T-helper 2 cell treated with Interferon-gamma antibody and Interleukin-4, amounts not matched to agents 5 μg/mL and 100 μg/mL, for 36 hours (primary cell): ENCODE measurements at places on chromosomes 5 and 9.

DNA sequence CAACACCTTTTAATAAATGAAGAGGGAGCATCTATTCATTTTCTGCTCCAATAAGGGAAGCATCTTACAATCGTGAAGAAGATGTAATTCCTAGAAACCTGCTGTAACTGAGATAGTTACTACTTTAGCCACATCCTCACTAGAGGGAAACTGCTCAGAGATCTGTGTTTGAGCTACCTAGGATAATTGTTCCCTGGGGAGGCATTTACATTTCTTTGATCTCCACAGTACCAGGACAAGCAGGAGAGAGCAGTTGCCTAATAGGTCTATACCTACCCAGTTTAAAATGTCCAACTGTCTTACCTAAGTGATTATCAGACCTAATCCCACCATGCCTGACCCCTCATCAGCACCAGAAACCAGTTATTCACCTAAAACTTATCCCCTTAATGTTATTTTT is 196.9 kb downstream of the TUSC1 start:
- no peak overlapping the region for H3K4me3 ChIP-seq
- H3K27me3 ChIP-seq, result no peaks in the 10 kb centered on the region
- H3K36me3 ChIP-seq, result no peaks in the 10 kb centered on the region
- no peak overlapping the region for H3K27ac ChIP-seq
- no peaks in the 10 kb centered on the region for H3K4me1 ChIP-seq

GRCh38 chr5:156963125-156963524 is at the start of gene TIMD4:
TSS of gene TIMD4 (minus strand) at chr5:156963226. CDS start at chr5:156963198, 28 bp downstream.
- H3K36me3 ChIP-seq, result no peaks in the 10 kb centered on the region
- no peak within 1 kb of the TSS for H3K4me3 ChIP-seq
- H3K4me1 ChIP-seq, result peaks cover 4% of the 10 kb centered on the region
- no peaks in the 10 kb centered on the region for H3K27me3 ChIP-seq

DNA sequence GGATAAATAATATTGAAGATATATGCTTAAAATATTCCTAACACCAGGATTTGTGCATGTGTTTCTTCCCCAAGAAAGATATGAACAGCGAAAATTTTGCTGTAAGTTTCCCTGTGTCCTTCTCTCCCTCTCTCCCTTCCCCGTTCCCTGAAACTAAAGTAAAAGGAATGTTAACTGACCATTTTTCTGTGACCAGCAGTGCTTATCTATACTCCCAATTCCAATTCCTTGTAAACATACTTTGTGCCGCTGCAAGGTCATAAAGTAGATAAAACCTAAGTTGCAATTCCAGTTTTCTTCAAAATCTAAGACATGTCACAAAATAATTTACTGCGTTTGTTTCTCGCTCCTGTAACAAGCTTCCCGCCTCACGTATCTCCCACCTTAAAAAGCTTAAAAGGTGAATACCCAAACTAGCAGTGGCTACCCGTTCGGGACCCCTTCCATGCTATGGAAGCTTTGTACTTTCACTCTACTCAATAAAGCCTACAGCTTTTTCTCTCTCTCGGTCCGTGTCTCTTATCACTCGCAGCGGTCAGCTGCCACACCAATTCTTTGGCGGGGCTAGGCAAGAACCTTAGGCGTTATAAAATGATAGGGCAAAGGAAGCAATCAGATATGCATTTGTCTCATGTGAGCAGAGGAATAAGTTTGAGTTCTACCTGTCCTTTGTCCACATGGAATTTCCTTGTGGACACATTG is 1798.0 kb downstream of the EFNA5 start:
- H3K27me3 ChIP-seq, result no peaks in the 10 kb centered on the region
- no peak for DNase-seq
- no peak overlapping the region for H3K27ac ChIP-seq
- no peaks in the 10 kb centered on the region for H3K4me1 ChIP-seq
- no peaks in the 10 kb centered on the region for H3K36me3 ChIP-seq

DNA sequence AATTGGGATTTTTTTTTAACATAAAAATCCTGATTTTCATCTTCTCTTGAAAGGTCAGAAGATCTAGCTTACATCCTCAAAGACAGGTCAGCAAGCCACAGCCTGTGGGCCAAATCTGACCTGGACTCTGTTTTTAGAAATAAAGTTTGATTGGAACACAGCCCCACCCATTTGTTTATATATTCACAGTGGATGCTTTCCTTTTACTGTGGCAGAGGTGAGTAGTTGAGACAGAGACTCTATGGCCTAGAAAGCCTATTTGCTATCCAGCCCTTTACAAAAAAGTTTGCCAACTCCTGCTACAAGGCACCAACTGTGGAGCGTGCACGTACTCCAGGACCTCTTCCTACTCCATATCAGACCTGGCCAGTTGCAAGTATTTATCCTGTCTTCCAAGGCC is 13.4 kb upstream of the CCNJL start:
- H3K36me3 ChIP-seq, result no peaks in the 10 kb centered on the region
- H3K4me1 ChIP-seq, result peaks cover 2% of the 10 kb centered on the region
- H3K27ac ChIP-seq, result no peak overlapping the region
- DNase-seq, result no peak
- H3K27me3 ChIP-seq, result no peaks in the 10 kb centered on the region
